Sigmoid colon (tissue), 7 donors: ENCODE measurements at places on chromosomes 7 and 10. TPM values are rescaled to one million over a fixed set of nuclear protein-coding genes. Genes with fewer than 3 reads are reported as not detected.

PDE6C gene
- not detected for total RNA-seq

TBC1D12 gene
- total RNA-seq: 21.4 TPM

SPDYE2B gene
- total RNA-seq: not detected

ITGB8 gene
- 21.2 TPM for total RNA-seq

VOPP1 gene
- total RNA-seq: 22.2 TPM

IKZF1 gene
- 5.5 TPM for total RNA-seq

DDIT4 gene
- total RNA-seq: 77.2 TPM

C10orf53 gene
- total RNA-seq: not detected

ASAH2 gene
- 0.14 TPM for total RNA-seq

RBP4 gene
- total RNA-seq: not detected

SPDYE8 gene
- total RNA-seq: not detected

ZNF804B gene
- total RNA-seq: not detected

GRCh38 chr7:47885987-47886811, 62.1 kb downstream of the PKD1L1 start:
- H3K27me3 ChIP-seq: no peaks in the 10 kb centered on the region
- H3K36me3 ChIP-seq: no peaks in the 10 kb centered on the region
- no peak overlapping the region for H3K27ac ChIP-seq
- H3K4me3 ChIP-seq: no peak overlapping the region
- H3K4me1 ChIP-seq: no peaks in the 10 kb centered on the region

DNA sequence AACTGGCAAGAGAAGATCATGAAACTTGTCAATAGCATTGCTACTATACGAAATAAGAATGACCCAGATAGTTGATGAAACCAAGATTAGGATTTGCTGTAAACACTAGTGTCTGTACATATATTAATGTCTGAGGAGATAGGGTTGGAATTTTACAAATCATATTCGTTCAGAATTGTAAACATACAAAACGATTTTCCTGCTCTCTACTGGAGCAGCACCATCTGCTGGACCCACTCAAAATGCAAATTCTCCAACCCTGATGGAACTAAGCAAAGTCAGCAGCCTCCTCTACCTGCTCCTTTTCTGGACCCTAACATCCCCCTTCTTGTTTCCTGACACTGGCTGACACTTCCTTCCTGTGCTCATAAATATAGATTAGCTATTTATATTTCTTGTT, 29.4 kb upstream of the SGMS1 start:
- no peaks in the 10 kb centered on the region for H3K4me1 ChIP-seq
- DNase-seq: no peak
- H3K4me3 ChIP-seq: no peak overlapping the region
- H3K27ac ChIP-seq: no peak overlapping the region
- H3K36me3 ChIP-seq: no peaks in the 10 kb centered on the region

DNA sequence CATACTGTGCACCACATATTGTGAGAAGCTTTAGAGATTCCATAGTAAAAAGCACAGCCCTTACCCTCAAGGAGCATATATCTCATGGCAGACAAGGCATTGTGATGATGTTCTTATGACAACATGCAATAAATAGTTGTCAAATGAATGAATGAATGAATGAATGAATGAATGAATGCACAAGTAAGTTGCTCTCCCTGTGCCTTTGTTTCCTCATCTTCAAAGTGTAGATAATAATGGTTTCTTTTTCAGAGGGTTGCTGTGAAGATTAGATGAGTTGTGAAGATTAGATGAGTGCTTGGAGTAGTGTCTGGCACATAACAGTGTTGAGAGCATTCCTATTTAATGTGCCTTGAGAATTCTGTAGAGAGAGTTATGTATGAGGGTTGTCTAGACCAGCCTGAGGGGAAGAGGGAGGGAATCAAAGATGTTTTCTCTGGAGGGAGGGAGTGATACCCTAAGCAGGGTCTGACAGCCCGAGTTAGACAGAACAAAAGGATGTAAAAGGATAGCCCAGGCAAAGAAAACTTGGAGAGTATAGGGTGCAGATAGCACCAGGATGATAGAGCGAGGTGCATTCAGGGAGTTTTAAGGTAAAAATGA, 217.2 kb downstream of the RELN start:
- no peaks in the 10 kb centered on the region for H3K27me3 ChIP-seq
- no peak overlapping the region for H3K27ac ChIP-seq
- no peak overlapping the region for H3K4me3 ChIP-seq
- DNase-seq: no peak

DNA sequence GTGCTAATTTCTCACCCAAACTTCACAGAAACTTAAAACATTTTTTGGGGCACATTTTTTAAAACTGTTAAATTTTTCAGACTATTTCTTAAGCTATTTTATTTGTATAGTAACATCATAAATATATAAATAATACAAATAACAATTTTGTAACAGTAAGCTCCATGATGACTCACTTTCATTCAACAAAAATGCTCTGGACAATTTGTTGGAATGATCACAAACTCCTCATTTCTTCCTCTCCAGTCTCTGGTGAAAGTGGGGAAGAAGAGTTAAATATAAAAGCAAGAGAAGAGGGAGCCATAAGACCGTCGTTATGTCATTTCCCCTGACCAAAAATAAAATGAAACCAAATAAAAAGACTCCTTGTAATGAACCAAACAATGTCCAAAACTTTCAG, 162.4 kb downstream of the AGMO start:
- no peak overlapping the region for H3K27ac ChIP-seq
- H3K27me3 ChIP-seq: no peaks in the 10 kb centered on the region
- no peak for DNase-seq
- no peaks in the 10 kb centered on the region for H3K4me1 ChIP-seq
- no peak overlapping the region for H3K4me3 ChIP-seq

- no peak overlapping the region for H3K4me3 ChIP-seq
- no peak overlapping the region for H3K27ac ChIP-seq
- DNase-seq: no peak
- no peaks in the 10 kb centered on the region for H3K27me3 ChIP-seq
Observed at GRCh38 chr7:131194070-131194865, 133.4 kb upstream of the MKLN1 start.

GRCh38 chr7:159062569-159062968, 82.1 kb downstream of the VIPR2 start:
- DNase-seq: no peak
- no peak overlapping the region for H3K27ac ChIP-seq
- no peak overlapping the region for H3K4me3 ChIP-seq
- H3K4me1 ChIP-seq: no peaks in the 10 kb centered on the region
- H3K27me3 ChIP-seq: no peaks in the 10 kb centered on the region

DNA sequence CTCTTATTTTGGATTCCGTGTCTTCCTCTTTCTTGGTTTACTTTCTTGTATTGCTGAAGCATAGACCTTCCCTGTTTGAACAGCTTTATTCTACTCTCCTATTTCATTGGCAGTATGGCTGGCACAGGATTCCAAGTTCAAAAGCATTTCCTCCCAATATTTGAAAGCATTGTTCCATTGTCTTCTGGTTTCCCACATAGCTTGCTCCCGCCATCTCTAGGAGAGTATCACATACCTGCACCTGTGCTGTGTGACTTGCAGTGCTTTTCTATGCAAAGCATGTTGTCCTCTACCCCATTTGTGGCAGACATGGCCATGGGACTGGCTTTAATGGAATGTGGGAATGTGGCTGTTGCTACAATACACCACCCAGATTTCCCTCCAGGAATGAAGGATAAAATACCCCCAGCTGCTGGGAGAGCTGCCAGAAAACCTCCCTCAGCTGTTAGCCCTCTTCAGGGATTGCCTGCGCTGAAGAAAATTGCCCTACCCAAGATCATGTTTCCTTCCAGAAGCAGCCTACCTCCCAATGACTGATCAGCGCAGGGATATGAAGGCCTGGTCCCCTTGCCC, 6.9 kb upstream of the MYOF start:
- no peak for DNase-seq
- H3K4me1 ChIP-seq: no peaks in the 10 kb centered on the region
- H3K4me3 ChIP-seq: no peak overlapping the region
- H3K36me3 ChIP-seq: no peaks in the 10 kb centered on the region
- no peak overlapping the region for H3K27ac ChIP-seq

GRCh38 chr10:79435271-79436065, 10.0 kb downstream of the ZCCHC24 start:
- peak overlapping the region; percentile 15 for H3K4me3 ChIP-seq
- no peaks in the 10 kb centered on the region for H3K27me3 ChIP-seq
- H3K4me1 ChIP-seq: peaks cover 100% of the 10 kb centered on the region
- no peaks in the 10 kb centered on the region for H3K36me3 ChIP-seq
- H3K27ac ChIP-seq: peak overlapping the region; percentile 100

- no peaks in the 10 kb centered on the region for H3K27me3 ChIP-seq
- H3K4me1 ChIP-seq: no peaks in the 10 kb centered on the region
- H3K27ac ChIP-seq: no peak overlapping the region
- no peaks in the 10 kb centered on the region for H3K36me3 ChIP-seq
Observed at GRCh38 chr7:123054357-123055133, 59.0 kb upstream of the TAS2R16 start.

- H3K4me1 ChIP-seq: no peaks in the 10 kb centered on the region
- no peak overlapping the region for H3K4me3 ChIP-seq
- no peaks in the 10 kb centered on the region for H3K27me3 ChIP-seq
- no peak overlapping the region for H3K27ac ChIP-seq
Observed at GRCh38 chr10:1308173-1308961, 252.2 kb downstream of the WDR37 start.

DNA sequence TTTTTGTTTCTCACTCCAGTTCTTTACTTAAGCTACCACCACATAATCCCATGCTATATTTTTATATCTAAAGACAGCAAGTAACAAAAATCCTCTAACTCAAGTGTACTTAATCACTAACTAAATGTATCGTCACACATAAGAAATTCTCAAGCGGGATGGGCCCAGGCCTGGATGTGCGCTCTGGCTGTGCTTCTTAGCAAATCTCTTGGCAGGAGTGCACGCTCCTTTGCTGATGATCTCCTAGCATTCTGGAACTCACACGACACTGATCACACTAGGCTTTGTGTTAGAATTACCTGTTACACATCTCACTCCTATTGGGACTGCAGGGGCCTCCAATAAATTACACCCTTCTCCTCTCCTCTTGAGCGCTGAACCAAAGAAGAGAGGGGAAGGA, 46.7 kb upstream of the CALD1 start:
- no peaks in the 10 kb centered on the region for H3K27me3 ChIP-seq
- peak; percentile 69 for DNase-seq
- peaks cover 22% of the 10 kb centered on the region for H3K4me1 ChIP-seq
- H3K27ac ChIP-seq: no peak overlapping the region

- H3K27ac ChIP-seq: no peak overlapping the region
- H3K36me3 ChIP-seq: peaks cover 24% of the 10 kb centered on the region
- no peak for DNase-seq
- no peak overlapping the region for H3K4me3 ChIP-seq
- H3K4me1 ChIP-seq: peaks cover 18% of the 10 kb centered on the region
Observed at GRCh38 chr10:126928274-126928673, 23.0 kb downstream of the DOCK1 start.

DNA sequence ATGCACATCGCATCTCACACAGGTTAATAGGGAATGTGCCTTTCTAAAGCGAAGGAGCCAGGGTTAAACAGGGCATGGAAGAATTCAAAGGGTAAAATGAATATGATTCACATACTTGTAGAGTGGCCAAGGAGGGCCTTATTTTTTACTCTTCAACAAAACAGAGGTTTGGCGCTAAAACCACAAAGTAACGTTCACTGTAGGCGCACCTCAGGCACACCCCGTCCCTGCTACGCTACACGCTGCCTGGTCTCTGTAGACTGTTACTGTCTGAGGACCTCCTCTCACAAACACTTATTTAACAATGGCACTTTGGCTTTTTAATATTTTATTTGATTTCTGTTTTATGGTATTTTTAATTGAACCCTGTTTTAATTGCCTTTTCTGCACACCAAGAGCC, 462.1 kb upstream of the GALNT17 start:
- H3K36me3 ChIP-seq: no peaks in the 10 kb centered on the region
- no peak overlapping the region for H3K4me3 ChIP-seq
- DNase-seq: no peak
- H3K4me1 ChIP-seq: no peaks in the 10 kb centered on the region
- H3K27me3 ChIP-seq: no peaks in the 10 kb centered on the region
- H3K27ac ChIP-seq: no peak overlapping the region

DNA sequence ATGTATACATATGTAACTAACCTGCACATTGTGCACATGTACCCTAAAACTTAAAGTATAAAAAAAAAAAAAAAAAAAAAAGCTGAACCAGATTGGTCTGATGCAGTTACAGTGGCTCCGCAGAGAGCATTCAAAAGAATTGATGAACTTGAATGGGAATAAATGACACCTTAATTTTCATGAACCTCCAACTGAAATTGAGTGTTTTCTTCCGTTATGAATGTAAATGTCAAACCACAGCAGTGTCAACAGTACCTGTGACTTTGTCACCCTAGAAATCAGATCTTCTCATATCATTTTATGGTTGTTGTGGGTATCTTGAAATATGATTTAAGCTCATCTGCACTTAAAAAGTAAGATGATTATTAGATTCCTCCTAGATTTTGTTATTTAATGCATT, 32.7 kb upstream of the SRGN start:
- H3K27ac ChIP-seq: no peak overlapping the region
- no peak for DNase-seq
- H3K36me3 ChIP-seq: no peaks in the 10 kb centered on the region

DNA sequence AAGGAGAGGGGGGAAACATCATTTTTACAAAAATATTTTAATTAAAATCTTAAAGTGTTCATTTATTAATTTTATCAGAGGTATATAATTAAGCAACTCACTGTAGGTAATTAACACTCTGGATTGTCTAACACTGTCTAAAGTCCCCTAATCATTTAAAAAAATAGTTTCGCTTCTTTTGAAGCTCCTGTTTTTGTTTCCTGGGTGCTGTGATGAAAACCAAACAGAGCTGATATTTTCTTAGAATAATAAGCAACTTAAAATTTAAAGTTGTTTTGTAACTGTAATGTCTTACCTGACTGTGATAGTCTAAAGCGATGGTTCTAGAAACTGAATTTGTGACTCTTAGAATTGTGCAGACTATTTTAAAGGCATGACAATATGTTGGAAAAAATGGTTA, 961.0 kb downstream of the GATA3 start:
- no peak for DNase-seq
- H3K36me3 ChIP-seq: no peaks in the 10 kb centered on the region
- no peaks in the 10 kb centered on the region for H3K27me3 ChIP-seq
- H3K27ac ChIP-seq: no peak overlapping the region

- H3K4me1 ChIP-seq: peaks cover 8% of the 10 kb centered on the region
- no peaks in the 10 kb centered on the region for H3K36me3 ChIP-seq
- no peak overlapping the region for H3K27ac ChIP-seq
- H3K4me3 ChIP-seq: no peak overlapping the region
- no peaks in the 10 kb centered on the region for H3K27me3 ChIP-seq
Observed at GRCh38 chr7:84900215-84900614, 286.6 kb downstream of the SEMA3D start.

GRCh38 chr10:6062101-6062771, at the start of gene IL2RA:
Gene IL2RA, minus strand, starts transcription at chr10:6062367. Its CDS starts 216 bp downstream, at chr10:6062151.
- H3K27me3 ChIP-seq: no peaks in the 10 kb centered on the region
- H3K4me1 ChIP-seq: no peaks in the 10 kb centered on the region
- peak within 1 kb of the TSS; percentile 1 for H3K4me3 ChIP-seq
- DNase-seq: peak; percentile 60
- H3K36me3 ChIP-seq: no peaks in the 10 kb centered on the region
- H3K27ac ChIP-seq: no peak within 1 kb of the TSS

GRCh38 chr7:151429237-151429559, 10.7 kb downstream of the CRYGN start:
- H3K4me1 ChIP-seq: peaks cover 36% of the 10 kb centered on the region
- no peaks in the 10 kb centered on the region for H3K27me3 ChIP-seq
- peak overlapping the region; percentile 38 for H3K27ac ChIP-seq
- H3K4me3 ChIP-seq: no peak overlapping the region
- no peaks in the 10 kb centered on the region for H3K36me3 ChIP-seq
- peak; percentile 63 for DNase-seq
